CD8-positive, alpha-beta memory T cell (primary cell): ENCODE measurements at places on chromosomes 1 and 21. TPM values are rescaled to one million over a fixed set of nuclear protein-coding genes. Genes with fewer than 3 reads are reported as not detected.

- no peak for DNase-seq
These were observed 111.9 kb downstream of the GLIS1 start for GRCh38 chr1:53627031-53627430.

The CD52 gene
- 388 TPM for total RNA-seq

DNA sequence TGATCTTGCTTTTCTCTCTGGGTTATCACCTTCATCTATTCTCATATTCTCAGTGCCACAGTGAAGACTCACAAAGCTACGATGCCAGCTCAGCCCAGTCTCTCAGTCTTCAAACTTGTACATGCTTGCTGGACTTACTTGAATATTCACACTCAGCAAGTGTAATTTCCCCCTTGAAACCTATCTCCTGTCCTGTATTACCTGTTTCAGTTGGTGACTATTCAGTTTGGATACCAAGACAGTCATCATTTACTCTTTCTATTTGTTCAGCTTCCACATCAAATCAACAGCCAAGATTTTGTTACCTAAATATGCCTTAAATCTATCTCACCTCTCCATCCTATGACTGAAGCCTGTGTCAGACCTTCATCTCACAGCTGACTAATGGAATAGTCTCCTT is 209.7 kb downstream of the LRRC7 start:
- DNase-seq, result no peak

- no peak for DNase-seq
These were observed 25.8 kb downstream of the RIPPLY3 start for GRCh38 chr21:37032293-37032692.

GRCh38 chr1:85707267-85707989 is 805 bp downstream of the ZNHIT6 start:
- no peak for DNase-seq

- no peak for DNase-seq
These were observed 11.8 kb upstream of the STMN1 start for GRCh38 chr1:25917996-25918395.

DNA sequence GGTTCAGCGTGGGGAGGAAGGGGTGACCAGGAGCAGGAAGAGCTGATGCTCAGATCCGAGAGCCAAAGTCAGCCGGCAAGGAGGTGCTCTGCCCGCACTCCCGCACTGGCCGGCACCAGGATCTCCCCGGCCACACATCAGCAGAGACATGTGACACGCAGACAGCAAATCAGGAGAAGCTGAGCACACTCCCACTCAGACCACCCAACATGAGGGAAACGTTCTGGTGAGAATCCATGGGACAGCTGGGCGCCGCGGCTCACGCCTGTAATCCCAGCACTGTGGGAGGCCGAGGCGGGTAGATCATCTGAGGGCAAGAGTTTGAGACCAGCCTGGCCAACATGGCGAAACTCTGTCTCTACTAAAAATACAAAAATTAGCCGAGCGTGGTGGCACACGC is 18.6 kb upstream of the PTTG1IP start:
- no peak for DNase-seq

- no peak for DNase-seq
These were observed 99.7 kb upstream of the CD34 start for GRCh38 chr1:208010487-208011071.

The IQGAP3 gene
- total RNA-seq, result 4.7 TPM

- DNase-seq, result no peak
These were observed 16.3 kb upstream of the PLCH2 start for GRCh38 chr1:2459757-2460156.

DNA sequence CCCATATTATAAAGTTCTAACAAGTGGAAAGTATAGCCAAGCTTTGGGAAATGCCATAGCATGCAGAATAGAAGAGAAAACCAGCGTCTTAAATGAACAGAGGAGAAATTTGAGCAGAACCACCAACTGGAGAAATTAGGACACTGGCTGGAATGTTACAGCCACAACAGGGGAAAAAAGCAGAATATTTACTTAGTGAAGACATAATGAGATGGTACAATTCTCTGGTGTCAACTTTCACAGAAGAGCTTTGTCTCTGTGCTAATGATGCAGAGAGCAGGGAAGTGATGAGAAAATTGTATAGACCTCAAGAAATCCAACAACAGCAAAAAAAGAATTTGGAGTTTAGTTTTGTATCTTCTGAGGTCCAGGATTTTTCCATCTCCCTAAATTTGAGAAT is 249.7 kb downstream of the KIF26B start:
- no peak for DNase-seq

DNA sequence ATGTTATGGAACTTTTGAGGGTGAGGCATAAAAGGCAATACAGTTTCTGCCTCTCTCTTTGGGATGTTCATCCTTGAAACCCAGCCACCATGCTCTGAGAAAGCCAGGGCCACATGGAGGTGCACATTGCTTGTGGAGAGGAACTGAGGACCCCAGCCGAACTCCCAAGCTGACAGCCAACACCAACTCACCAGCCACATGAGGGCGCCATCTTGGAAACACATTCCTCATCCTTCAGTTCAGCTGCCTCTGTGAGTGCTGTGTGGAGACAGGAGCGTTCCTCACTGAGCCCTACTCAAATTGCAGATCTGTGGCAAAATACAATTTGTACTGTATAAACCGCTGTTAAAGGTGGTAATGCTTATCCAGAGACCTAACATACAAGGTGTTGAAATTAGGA is 137.5 kb downstream of the GABPA start:
- DNase-seq, result no peak

- DNase-seq, result no peak
These were observed 110.7 kb downstream of the ETS2 start for GRCh38 chr21:38916214-38916964.

DNA sequence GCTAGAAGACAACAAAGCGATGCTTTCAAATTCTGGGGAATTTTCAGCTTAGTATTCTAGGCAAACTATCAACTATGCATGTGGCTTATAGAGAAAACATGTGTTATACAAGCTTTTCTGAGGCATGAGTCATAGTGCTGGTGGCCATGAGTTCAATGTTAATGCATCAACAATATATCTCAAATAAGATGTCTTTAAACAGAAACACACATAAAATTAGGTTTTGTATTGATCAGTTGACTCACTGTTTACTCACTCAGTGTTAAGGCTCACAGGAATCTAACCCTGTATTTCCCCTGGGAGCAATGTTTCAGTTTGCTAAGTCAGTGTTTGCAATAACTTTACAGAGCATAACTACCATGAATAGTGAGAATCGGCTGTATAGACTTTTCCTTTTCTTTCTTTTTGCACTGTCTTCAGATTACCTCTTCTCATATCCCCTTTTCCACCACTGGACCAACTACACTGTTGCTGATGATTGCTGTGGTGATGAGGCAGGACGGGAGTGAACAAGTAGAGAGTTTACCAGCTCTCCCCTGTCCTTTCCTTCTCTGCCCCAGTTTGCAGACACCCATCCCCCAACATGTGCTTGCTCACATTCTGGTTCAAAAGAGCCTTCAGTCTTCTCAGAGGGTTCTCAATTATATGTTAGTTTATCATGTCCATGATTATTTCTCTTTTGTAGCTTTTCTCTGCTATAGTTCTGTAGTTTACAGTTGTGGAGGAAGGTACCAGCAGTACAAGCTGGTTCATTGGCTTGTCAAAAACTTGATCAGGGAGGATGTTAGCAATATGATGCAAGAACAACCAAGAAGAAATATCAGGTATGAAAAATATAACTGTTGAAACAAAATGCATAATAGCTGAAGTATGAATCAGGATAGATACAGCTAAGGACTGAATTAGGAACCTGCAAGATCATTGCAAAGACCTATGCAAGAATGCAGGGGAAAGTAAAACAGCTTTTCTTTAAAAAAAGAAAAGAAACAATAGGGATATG is 23.9 kb downstream of the CD2 start:
- no peak for DNase-seq

- DNase-seq, result no peak
These were observed 90.5 kb upstream of the JAK1 start for GRCh38 chr1:65056866-65057265.

The ALX3 gene
- not detected for total RNA-seq

DNA sequence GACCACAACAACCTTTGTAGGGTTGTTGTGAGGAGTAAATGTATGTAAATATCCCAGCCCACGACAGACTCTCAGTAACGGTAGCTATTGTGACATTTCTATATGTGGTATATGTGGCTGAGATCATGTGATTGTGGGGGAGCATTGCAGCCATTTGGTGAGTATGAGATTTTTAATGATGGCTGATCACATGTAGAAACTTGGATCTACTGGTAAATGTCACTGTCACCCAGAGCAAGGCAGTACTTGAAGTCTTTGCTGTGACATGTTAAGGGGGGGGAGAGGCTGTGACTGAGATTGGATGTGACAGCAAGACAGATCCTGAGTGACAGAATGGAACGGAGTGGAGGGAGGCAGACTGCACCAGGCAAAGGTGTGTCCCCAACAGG is 23.9 kb upstream of the MEF2D start:
- peak; percentile 39 for DNase-seq

The GBP4 gene
- total RNA-seq, result 26.6 TPM

GRCh38 chr1:46800742-46801141 is 1.9 kb downstream of the CYP4B1 start:
- no peak for DNase-seq

The ERICH3 gene
- not detected for total RNA-seq

DNA sequence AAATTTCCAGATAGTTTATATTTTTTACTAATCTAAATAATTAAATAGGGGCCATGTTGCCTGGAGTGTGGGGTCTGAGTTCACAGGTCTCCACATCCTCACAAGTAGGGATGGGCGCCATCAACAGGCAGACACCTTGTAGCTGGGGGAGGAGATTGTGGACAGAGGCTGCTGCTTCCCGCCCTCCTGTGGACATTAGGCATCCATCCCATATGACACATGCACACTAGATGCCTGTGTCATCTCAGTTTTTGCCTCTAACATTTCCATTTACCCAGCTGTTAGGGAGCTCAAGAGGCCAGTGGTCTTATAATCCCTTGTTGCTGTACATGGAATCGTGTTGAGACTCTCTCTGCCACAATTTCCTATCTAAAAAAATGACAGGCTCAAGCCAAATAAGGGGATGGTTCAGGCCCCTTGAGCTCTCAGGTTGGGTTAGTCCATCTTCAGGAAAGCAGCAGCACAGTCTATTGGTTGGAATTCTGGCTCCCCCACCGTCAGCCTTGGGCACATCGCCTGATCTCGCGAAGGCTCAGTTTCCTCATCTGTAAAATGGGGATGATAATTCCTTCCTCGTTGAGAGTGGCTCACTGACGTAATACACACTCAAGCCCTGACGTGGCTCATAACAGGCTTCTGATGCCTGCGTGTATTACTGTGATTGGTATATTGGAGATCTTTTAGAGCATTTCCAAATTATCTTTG is 13.6 kb downstream of the LHX4 start:
- DNase-seq, result no peak

The ZNF496 gene
- 21.4 TPM for total RNA-seq

The S100A8 gene
- not detected for total RNA-seq

- DNase-seq, result no peak
These were observed 940 bp upstream of the ATAD3A start for GRCh38 chr1:1510912-1511532.

DNA sequence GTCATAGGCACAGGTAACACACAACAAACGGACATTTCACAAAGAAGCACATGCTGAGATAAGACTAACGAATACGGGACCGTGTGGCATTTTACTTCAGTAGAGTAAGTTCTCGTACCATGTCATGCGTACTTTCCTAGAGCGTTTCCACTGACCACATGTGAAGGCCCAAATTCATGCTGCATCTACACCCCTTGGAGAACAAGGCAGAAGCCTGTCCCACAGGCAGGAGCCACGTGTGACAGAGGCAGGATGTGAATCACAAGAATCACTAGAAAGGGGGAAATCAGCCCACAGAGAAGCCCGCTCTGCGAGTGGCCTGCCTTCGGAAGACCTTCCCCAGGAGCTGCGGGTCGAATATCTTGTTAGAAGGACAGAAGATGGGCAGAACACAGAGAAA is 41.8 kb downstream of the URB1 start:
- DNase-seq, result no peak

- no peak for DNase-seq
These were observed 56.6 kb downstream of the NKAIN1 start for GRCh38 chr1:31183126-31183525.

- no peak for DNase-seq
These were observed 62.3 kb upstream of the KCNA3 start for GRCh38 chr1:110736900-110737605.

The TPTE gene
- not detected for total RNA-seq

GRCh38 chr21:41815652-41816582 is 49.1 kb upstream of the RIPK4 start:
- DNase-seq, result no peak

- no peak for DNase-seq
These were observed at the start of gene AVPR1B for GRCh38 chr1:206117151-206117948. TSS of gene AVPR1B (minus strand) at chr1:206117388. CDS start at chr1:206116890, 498 bp downstream.

DNA sequence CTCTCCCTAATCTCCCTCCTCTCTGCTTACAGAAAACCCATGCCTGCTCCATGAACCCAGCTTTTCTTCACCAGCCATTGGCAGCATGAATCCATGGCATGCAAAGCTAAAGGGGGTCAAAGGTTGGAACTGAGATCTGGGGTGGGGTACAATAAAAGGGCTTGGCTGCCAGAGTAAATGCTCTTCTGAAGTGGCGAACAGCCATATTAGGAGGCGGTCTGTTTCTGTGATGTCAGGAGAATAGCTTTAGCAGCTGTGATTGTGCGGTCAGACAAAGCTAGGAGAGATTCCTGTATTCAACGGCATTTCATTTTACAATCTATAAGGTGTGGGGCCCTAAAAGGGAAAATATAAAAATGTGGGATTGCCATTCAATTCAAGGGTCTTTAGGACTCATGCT is 71.7 kb upstream of the TMPRSS2 start:
- DNase-seq, result no peak

DNA sequence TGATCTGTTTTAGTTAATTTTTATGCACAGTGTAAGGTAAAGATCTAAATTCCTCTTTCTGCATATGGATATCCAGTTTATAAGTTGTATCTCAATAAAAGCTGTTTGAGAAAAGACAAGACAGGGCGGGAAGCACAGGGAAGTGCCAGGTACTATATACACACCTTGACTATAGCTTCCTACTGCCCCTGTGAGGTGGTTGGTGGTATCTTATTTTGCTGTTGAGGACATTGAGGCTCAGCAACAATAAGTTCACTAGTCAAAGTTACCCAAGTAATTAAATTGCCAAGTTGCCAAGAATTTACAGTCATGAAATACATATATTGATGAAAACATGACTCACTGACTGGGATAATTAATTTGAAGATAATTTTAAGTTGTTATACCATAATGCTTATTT is 109.1 kb downstream of the CD247 start:
- DNase-seq, result no peak

DNA sequence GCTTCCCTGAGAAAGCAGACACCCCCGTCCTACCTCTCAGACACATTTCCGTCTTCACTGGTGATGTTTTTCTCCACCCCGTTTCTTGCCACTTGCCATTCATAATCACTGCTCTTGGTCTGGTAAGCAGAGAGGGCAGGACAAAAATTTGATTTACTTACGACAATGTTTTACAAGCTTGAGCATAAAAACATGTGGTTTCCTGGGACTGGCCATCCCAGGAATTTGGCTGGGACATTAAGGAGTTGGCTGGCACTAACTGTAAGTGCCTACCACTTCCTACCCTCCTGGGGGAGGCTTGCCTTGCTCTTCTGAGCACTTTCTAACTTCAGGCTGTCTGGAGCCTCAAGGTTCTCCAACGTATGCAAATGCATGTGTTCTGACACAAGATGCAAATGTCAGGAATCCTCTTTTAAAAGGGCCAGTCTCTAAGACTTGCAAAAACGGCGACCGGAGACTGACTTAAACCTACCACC is 24.2 kb downstream of the ZBTB18 start:
- DNase-seq, result no peak

The CR1L gene
- not detected for total RNA-seq

GRCh38 chr1:227941509-227942020 is 6.2 kb downstream of the WNT9A start:
- peak; percentile 36 for DNase-seq

The ACOT11 gene
- 0.37 TPM for total RNA-seq

- DNase-seq, result no peak
These were observed 353.3 kb downstream of the SIPA1L2 start for GRCh38 chr1:232276651-232277050.
